Osteocyte (in vitro differentiated cells): ENCODE measurements at places on chromosomes 5 and 9.

GRCh38 chr5:4374866-4375265 lies 765.3 kb upstream of the ADAMTS16 start:
- H3K4me3 ChIP-seq: no peak overlapping the region
- no peaks in the 10 kb centered on the region for H3K4me1 ChIP-seq
- DNase-seq: no peak
- H3K36me3 ChIP-seq: no peaks in the 10 kb centered on the region
- H3K27me3 ChIP-seq: no peaks in the 10 kb centered on the region

GRCh38 chr5:171336521-171337209 lies 27.6 kb downstream of the TLX3 start:
- peak overlapping the region; percentile 43 for H3K4me3 ChIP-seq
- DNase-seq: no peak
- no peaks in the 10 kb centered on the region for H3K4me1 ChIP-seq
- H3K27me3 ChIP-seq: peaks cover 68% of the 10 kb centered on the region
- no peaks in the 10 kb centered on the region for H3K36me3 ChIP-seq
- no peak overlapping the region for H3K27ac ChIP-seq

GRCh38 chr9:108040783-108041182 lies 551.2 kb upstream of the KLF4 start:
- H3K36me3 ChIP-seq: peaks cover 6% of the 10 kb centered on the region
- peak overlapping the region; percentile 23 for H3K27ac ChIP-seq
- H3K27me3 ChIP-seq: no peaks in the 10 kb centered on the region

DNA sequence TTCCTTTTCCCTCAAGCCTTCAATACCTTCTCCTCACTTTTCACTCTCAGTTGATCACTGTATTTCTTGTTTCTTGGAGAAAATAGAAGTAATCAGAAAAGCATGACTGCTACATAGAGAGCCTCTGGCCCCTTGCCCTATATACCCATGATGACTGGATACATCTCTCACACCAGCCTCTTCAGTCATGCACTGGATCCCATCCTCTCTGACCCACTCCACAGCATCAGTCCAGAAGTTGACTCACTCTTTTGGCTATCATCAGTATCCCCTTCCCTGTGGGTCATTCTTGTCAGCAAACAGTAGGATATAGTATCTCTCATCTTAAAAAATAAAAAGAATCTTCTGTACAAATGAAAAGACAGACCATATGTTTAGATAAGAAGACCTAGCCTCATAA lies 32.9 kb downstream of the PTCD2 start:
- H3K4me1 ChIP-seq: peaks cover 29% of the 10 kb centered on the region
- peaks cover 6% of the 10 kb centered on the region for H3K36me3 ChIP-seq
- H3K27me3 ChIP-seq: no peaks in the 10 kb centered on the region
- H3K4me3 ChIP-seq: no peak overlapping the region
- no peak for DNase-seq
- H3K27ac ChIP-seq: peak overlapping the region; percentile 45

DNA sequence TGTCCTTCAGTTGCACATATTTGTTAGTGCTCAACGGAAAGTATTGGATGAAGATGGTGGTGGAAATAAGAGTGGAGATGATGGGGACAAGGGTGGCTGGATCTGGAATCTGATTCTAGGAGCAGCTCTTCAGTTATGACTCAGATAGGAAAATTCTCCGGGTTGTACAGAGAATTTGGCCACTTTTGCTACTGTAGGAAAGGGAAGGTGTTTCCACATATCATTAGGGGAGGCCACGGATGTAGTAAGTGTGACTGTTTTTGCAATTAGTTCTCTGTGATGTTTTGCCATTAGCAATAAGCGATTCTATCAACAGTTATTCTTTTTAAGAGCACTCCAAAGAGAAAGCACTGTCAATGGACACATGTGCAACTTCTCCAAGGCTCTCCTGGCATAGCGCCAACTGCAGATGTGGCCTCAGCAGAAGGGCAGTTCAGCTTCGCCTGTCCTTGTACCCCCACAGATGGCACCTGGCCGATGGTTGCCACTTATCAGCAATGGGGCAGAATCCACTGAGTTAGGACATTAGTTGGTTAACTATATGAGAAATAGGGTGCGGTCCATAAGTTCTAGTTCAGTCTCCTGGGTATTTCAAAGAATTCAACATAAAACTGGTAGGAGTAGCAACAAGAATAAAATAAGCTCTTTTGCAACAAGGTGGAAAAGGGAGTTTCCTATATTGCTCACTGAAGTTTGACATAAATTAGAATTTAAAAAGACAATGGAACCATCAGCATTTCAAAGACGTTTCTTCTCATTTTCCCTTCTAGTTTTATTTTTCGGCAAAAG lies 96.3 kb downstream of the ARSB start:
- peak overlapping the region; percentile 79 for H3K27ac ChIP-seq
- H3K4me3 ChIP-seq: no peak overlapping the region
- H3K4me1 ChIP-seq: peaks cover 35% of the 10 kb centered on the region
- H3K36me3 ChIP-seq: peaks cover 3% of the 10 kb centered on the region
- no peaks in the 10 kb centered on the region for H3K27me3 ChIP-seq

GRCh38 chr5:166957782-166958181 lies 1333.7 kb upstream of the WWC1 start:
- H3K36me3 ChIP-seq: no peaks in the 10 kb centered on the region
- no peak overlapping the region for H3K4me3 ChIP-seq
- H3K27ac ChIP-seq: no peak overlapping the region

- peaks cover 50% of the 10 kb centered on the region for H3K4me1 ChIP-seq
- no peaks in the 10 kb centered on the region for H3K27me3 ChIP-seq
- peak overlapping the region; percentile 99 for H3K27ac ChIP-seq
- H3K36me3 ChIP-seq: peaks cover 2% of the 10 kb centered on the region
- DNase-seq: no peak
- H3K4me3 ChIP-seq: no peak overlapping the region
These were observed 262.1 kb upstream of the KLF4 start for GRCh38 chr9:107751567-107752210.
